ENCODE measurements at places on chromosomes 4 and X. TPM values are rescaled to one million over a fixed set of nuclear protein-coding genes. Genes with fewer than 3 reads are reported as not detected.

Gene SLBP
- total RNA-seq: 61.2 TPM

DNA sequence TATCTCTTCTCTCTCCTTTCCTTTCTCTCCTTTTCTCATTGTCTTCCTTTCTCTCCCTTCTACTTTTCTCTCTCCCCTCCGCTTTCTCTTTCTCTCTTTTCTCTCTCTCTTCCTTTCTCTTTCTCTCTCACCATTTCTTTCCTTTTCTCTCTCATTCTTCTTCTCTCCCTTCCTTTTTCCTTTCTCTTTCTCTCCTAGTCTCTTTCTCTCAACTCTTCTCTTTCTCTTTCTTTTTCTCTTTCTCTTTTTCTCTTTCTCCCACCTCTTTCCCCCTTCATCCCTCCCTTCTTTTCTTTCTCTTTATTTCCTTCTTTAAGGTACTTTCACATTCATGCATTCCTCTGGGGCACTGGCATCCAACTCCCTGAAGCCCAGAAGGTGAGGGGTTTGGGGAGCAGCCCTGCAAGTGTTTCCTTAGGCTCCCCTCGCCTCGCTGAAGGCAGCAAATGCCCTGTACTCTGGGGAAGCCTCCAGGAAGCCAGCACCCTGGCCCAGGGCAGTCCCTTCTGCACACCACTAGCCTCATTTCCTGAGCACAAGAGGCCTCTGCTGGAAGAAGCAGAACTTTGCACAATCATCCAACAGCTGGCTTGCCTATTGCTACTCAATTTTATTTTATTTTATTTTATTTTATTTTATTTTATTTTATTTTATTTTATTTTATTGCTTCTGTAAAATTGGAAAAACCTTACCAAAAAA is 124.2 kb downstream of the NFKB1 start:
- peak; percentile 76 for DNase-seq

DNA sequence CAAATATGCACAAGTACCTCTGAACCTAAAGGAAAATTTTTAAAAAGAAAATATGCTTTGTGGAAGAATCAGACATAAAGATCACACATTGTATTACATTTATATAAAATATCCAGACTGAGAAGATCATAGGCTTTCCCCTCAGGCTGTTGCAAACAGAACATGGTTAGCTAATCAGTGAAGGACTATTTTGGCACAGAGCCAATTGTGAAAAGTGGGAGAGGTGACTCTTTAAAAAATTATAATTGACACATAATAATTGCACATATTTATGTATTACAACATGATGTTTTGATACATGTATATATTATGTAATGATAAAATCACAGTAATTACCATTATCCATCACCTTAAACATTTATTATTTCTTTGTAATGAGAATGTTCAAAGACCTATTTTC is 44.1 kb upstream of the FOXR2 start:
- no peak for DNase-seq

- no peak for DNase-seq
Measured at GRCh38 chr4:124123181-124123580, 589.4 kb downstream of the ANKRD50 start.

GRCh38 chrX:1190596-1191145 is 21.8 kb downstream of the CRLF2 start:
- peak; percentile 37 for DNase-seq

DNA sequence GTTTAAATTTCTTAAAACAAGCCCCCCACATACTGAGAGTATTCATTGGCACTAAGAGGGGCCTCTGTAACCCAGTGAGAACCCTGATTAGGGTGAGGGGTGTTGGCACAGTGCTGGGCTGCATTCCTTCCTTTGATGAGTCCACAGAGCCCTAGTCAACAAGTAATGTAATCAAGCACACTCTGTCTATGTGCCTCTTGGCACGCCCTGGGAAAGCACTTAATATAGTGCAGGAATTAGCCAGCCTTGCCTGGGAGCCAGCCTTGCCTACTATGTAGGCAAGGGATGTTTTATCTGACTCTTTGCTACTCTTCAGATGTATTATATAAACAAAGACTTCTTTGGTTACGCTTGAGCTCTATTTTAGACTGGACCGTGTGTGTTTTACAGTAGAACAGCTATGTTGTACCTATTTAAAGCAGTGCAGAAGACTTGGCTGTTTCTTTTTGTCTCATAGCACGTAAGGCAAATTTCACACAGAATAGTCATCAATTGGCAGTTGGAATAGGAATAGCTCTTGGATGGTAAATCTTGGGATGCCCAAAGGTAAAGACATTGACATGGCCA is 64.3 kb downstream of the FRAS1 start:
- no peak for DNase-seq

GRCh38 chrX:10077425-10078188 is 79.2 kb upstream of the CLCN4 start:
- peak; percentile 55 for DNase-seq

DNA sequence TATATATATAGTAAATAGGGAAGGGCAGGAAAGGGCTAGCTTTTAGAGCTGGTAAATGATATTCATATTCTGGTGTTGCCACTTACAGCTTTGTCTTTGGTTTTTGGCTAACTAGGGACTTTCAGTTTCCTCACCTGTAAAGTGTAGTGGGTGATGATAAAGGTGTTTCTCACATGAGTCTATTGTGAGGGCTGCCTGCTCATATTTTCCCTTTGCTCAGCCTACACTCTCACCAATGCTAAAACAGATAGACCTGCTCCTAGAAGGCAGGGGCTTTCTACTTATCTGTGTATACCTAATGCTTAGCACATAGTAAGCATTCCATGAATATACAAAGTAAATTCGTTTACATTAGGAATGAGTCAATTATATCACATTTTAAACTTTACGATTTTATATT is 137.2 kb upstream of the HS3ST1 start:
- no peak for DNase-seq

Measured in CD8-positive, alpha-beta T cell (primary cell).